Stimulated activated CD4-positive, alpha-beta T cell treated with anti-CD3 and anti-CD28 coated beads, Interleukin-15, amount 100 ng/mL, for 1 hour (primary cell): ENCODE measurements at places on chromosomes 2 and 18.

- DNase-seq = no peak
These were observed 50.5 kb downstream of the MRPL35 start for GRCh38 chr2:86249579-86250391.

GRCh38 chr2:206260188-206261012, 14.1 kb upstream of the ZDBF2 start:
- DNase-seq = no peak

DNA sequence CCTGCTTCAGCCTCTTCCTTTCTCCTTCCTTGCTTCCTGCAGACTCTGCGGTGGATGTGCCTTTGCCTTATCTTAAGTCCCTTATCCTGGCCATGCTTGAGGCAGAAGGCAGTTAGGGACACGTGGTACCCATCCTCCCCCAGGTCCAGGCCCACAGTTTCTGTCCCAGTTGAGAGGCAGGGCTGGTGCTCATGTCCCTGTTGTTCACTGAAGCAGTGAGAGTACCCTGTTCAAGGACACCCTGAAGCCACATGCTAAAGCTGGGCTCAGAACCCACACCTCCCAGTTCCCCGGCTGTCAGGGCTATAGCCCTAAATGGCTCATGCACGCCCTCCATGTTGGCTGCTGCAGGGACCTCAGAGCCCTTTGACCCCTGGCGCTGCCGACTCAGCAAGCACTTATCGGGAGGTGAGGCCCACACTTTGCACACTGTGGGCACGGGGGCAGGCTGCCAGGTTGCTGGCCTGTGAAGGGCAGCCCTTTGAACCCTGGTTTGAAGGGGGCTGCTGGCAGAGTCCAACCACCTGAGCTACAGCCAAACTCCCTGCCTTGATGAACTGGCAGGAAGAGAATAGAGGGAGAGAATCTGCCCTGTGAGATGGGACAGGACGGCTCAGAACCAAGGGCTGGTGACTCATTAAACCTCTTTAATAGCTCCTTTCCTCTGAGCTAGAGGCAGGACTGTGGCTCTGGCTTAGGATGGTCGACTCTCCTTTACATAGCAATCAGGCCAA, 6.3 kb downstream of the KHK start:
- DNase-seq = no peak

DNA sequence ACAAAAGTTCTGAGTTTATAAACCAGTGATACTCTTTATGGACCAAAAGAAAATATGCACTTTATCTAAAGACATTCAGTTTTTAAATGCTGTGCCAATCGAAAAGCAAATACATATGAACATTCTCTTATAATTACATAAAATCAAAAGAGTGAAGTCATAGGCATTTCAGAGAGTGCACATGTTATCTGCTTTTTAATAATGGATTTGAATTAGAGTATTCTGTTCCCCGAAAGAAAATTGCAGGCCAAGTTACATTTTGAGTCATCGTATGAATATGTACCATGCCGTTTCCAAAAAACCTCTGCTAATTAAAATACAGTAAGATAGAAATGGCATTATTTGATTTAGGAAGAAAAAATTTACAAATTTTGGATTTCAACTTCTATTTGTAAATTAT, 565.7 kb downstream of the ZEB2 start:
- DNase-seq = no peak

DNA sequence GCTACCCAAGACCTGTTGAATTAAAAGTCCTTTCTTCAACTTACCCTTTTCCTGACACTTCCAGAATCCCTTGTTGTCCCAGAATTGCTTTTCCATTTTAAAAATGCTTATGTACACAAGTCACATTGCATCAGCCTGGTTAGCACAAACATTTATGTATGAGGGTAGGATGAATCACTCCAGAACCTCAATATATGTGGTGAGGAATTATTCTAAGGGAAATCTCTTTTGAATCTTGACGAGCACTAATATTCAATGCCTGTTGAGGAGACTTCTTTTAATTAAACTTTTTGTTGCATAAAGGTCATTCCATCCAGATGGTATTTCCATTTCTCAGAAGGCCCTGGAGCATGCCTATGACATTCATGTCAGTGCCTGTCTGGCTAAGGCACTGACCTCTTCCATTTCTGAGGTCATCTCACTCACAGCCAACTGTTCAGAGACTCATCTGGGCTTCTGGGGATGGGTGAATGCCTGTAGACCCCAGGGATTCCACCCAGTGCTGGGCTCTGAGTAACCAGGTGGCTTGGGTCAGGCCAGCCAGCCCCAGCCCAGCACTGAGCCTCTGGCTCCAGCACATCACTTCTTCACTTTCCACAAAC, 28.2 kb downstream of the ACMSD start:
- no peak for DNase-seq

DNA sequence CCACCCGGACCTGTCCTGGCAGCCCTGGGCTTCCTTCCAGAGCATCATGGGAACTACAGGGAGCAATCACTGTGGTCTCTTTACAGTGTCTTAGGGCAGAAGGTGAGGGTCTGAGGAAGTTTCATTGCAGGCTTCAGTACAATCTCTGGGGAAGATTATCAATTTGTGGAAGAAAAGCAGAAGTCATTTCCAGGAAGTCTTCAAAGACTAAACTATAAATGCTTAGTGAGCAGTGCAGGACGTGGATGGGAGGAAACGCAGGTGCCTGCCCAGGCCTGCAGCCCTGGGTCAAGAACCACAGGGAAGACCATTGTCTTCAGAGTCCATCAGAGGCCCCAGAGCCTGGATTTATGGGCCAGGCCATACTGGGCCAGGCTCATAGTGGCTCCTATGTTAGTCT, 54.3 kb downstream of the INO80C start:
- DNase-seq = no peak

- no peak for DNase-seq
These were observed 6.8 kb downstream of the B3GNT2 start for GRCh38 chr2:62202729-62203128.

- DNase-seq = no peak
These were observed 10.1 kb downstream of the AMER3 start for GRCh38 chr2:130765464-130765863.

DNA sequence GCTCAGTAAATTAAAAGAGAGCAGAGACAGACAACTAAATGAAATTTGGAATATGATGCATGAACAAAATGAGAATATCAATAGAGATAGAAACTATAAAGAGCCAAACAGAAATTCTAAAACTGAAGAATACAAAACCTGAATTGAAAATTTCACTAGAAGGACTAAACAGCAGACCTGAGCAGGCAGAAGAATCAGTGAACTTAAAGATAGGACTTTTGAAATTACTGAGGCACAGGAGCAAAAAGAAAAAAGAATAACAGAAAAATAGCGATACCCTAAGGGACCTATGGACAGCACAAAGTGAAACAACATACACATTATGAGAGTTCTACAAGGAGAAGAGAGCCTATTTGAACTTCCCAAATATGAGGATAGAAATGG, 41.6 kb downstream of the UNC50 start:
- DNase-seq = no peak

DNA sequence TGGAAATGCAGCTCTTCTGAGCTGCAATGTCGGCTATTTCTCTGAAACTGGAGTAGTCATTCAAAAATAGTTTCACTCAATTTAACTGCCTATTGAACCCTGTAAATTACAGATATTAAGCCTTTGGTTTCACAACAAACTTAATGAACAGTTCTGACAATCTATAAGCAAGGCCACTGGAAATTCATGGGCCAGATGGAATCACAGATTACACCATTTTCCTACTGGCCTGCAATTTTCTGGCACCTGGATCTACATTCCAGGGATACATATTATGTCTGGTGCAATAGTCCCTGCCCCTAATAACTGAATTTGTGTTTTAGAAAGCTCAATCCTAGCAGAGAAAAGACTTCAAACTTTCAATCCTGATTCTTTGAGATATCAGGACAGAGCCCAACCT, 551.7 kb downstream of the RNF144A start:
- DNase-seq = no peak

DNA sequence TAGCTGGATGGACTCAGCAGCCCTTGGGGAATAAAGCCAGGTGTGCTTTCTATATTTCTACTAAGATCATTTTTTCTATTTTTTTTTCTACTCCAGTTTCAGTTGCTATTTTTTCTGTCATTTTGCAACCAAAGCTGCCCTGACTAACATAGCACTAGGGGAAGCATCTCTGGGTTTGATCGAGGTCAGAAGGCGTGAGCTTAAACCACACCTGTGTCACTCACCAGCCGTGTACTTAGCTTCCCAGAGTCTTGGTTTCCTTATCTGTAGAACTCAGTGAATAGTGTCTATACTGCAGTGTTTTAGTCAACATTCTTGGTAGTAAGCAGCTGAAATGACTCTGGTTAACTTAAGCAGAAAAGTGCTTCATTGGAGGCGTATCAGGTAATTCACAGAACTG, 489.6 kb upstream of the SPRED2 start:
- DNase-seq = no peak

DNA sequence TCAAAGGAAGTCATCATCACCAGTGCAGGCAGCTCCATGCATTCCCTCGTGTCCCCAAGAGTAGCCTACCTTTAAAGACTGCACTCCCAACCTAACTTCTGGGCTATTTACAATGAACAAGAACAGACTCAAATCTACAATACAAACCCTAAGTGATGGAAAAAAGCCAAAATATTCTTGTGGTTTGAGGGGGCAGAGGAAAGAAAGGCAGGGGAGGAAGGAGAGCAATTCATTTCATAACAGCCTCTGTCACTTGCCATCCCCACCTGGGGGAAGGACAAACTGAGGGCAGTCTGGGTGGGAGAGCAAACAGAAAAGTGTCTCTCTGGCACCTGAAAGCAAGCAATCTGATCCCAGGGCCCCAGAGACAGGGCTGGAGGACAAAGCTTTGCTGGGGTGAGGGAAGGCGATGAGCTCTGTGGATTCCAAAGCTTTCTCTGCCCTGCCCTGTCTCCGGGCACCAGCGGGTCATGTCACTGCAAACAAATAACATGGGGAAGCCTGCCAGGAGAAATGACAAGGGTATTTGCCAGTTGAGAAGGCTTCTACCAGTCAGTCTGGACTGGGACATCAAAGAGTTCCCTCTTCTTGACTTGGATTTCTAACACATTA, 528.0 kb upstream of the TNP1 start:
- no peak for DNase-seq

DNA sequence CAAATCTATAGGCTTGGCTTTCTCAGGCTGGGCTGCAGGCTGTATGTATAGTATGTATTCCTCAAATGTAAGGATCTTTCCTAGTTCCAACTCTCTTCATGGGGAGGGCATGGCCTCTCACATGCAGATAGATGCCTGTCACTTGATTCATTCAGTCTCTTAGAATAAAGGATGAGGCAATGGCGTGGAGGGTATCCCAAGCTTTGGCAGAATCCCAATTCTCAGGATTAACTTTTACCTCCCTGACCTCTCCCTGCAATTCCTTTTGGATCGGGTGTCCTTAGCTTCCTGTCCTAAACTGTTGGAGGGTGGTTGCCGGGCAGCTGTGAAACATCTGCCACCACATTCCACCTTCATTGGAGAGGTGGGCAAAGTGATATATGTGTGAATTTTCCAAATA, 80.3 kb downstream of the INSIG2 start:
- DNase-seq = no peak

- no peak for DNase-seq
These were observed 32.8 kb upstream of the TANC1 start for GRCh38 chr2:158935617-158936016.
